RCC 7860 (cell line): ENCODE measurements at places on chromosomes 4 and X.

- no peak for DNase-seq
Measured at GRCh38 chr4:182325848-182326255, 82.7 kb downstream of the TENM3 start.

DNA sequence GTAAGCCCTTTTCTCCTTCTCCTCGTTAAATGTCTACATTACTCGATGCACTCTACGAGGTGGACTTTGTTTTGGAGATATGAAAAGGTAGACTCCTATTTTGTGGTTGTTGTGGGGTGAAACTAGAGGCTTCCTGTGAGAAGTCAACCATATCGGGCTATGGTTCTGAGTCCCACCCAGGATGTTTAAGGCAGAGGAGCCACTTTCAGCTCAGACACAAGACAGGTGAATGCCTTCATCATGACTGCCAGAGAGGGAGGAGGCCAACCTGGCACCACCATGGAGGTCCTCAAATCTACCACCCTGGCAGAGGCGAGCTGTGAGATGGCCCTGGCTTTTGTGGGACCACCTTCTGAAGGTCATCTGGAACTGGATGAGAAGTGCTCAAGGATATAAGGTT is 154.4 kb upstream of the KLF3 start:
- no peak for DNase-seq

GRCh38 chr4:97457253-97457652 is 686.0 kb downstream of the STPG2 start:
- no peak for DNase-seq

DNA sequence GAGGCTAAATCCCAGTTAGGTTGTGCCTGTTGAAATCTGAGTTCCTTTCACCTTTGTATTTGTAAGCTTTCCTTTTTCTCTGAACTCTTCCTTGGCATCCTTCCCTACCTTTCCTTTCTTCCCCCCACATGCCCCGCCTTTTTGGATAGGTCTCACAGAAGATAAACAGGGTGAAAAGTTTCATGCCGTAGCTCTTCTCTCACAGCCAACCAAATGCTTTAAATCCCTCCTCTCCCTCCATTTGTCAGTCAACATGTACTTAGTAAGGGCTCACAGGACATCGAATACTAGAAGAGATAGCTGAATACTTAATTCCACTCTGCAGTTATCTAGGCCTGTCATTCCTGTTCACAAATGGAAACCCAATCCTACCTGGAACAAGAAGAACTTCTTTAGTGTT is 107.1 kb upstream of the BMPR1B start:
- DNase-seq: no peak

- no peak for DNase-seq
Measured at GRCh38 chr4:40152637-40153036, 44.2 kb upstream of the RHOH start.

- no peak for DNase-seq
Measured at GRCh38 chr4:2256781-2257191, 5.1 kb downstream of the MXD4 start.

- DNase-seq: no peak
Measured at GRCh38 chrX:39174241-39174771, 373.0 kb downstream of the MID1IP1 start.

GRCh38 chrX:39855748-39856129 is 242.0 kb downstream of the BCOR start:
- DNase-seq: peak; percentile 54
